Naive thymus-derived CD4-positive, alpha-beta T cell (primary cell): ENCODE measurements at places on chromosomes 7 and 10. TPM values are rescaled to one million over a fixed set of nuclear protein-coding genes. Genes with fewer than 3 reads are reported as not detected.

MSS51 gene
- total RNA-seq, result 3.7 TPM

CDH23 gene
- total RNA-seq, result 8.1 TPM

SPAG6 gene
- total RNA-seq, result 0.93 TPM

RASSF4 gene
- 7.7 TPM for total RNA-seq

ZNF467 gene
- 33.1 TPM for total RNA-seq

PCLO gene
- not detected for total RNA-seq
